ENCODE measurements at places on chromosomes 11 and 22.

GRCh38 chr22:42962295-42963230, 52.4 kb downstream of the PACSIN2 start:
- DNase-seq, result peak; percentile 95

DNA sequence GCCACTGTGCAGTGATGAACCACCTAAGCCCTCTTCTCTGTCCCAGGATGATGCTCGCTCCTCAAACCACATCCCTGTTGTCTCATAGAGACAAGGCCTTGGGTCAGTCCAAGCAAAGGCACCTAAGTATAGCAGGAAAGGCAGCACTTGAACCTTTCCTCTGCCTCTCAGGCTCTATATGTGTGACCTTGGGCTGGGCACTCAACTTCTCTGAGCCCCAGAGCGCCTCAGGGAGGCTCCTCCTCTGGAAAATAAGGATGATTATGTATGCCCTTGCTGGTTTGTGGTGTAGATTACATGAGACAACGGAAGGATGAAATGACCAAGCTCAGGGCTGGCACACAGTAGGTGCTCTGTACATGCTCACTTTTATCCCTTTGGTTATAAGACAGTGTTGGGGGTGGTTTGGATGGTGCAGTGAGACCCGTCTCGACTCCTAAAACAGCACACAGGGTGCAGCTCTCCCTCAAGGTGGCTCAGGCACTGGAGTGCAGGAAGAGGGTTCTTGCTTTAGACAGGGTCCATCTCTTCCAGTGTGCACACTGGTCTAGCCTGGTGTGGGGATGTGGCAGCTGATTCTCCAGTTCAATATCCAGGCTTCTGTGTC, 40.2 kb upstream of the ACCSL start:
- DNase-seq, result no peak

GRCh38 chr11:131692151-131692550, 321.7 kb downstream of the NTM start:
- DNase-seq, result no peak

- DNase-seq, result no peak
Observed at GRCh38 chr22:32752326-32752725, 49.2 kb upstream of the TIMP3 start.

GRCh38 chr11:78171951-78172350, 16.5 kb downstream of the KCTD21 start:
- DNase-seq, result no peak

- peak; percentile 12 for DNase-seq
Observed at GRCh38 chr11:6864438-6864837, 1.6 kb downstream of the OR10A2 start.

GRCh38 chr22:32722441-32722840, 79.1 kb upstream of the TIMP3 start:
- no peak for DNase-seq

GRCh38 chr11:6321961-6322362, 1.7 kb upstream of the CAVIN3 start:
- no peak for DNase-seq

GRCh38 chr11:120343429-120343828, 7.2 kb downstream of the ARHGEF12 start:
- DNase-seq, result peak; percentile 61

- DNase-seq, result no peak
Observed at GRCh38 chr22:40387746-40388145, 17.4 kb downstream of the SGSM3 start.

DNA sequence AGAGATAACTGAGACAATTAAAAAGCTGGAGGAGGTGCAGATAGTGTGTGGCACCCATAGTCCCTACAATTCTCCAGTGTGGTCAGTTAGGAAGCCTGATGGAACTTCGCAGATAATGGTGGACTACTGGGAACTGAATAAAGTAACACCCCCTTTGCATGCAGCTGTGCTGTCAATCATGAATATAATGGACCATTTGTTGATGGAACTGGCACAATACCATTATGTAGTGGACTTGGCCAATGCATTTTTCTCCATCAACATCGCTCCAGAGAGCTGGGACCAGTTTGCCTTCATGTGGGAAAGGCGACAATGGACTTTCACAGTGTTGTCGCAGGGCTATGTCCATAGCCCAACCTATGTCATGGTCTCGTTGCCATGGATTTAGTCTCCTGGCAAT, 324.2 kb downstream of the TMEM135 start:
- DNase-seq, result no peak

DNA sequence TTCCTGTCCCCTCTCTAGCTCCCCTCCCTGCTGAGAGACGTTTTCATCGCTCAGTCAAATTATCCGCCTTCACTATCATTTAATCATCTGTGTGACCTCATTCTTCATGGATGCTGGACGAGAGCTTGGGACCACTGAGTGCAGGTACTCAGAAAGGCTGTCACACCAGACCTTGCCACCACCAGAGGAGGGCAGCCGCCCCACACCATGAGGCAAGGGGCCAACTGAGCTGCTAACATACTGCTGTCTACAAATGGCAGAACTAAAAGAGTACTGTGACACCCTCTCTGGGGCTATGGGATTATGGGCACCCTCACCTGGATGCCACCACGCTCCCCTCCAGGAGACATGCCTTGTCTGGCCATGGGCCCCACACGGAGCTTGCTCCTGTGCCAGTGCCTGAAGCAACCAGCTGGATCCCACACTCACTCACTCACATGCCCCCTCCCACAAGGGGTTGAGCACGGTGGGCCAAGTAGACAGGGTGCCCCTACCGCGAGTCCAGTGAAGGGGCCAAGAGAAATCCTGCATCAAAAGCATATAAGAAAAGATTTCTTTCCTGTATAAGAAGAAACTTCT, 670.0 kb upstream of the CCDC90B start:
- DNase-seq, result no peak

DNA sequence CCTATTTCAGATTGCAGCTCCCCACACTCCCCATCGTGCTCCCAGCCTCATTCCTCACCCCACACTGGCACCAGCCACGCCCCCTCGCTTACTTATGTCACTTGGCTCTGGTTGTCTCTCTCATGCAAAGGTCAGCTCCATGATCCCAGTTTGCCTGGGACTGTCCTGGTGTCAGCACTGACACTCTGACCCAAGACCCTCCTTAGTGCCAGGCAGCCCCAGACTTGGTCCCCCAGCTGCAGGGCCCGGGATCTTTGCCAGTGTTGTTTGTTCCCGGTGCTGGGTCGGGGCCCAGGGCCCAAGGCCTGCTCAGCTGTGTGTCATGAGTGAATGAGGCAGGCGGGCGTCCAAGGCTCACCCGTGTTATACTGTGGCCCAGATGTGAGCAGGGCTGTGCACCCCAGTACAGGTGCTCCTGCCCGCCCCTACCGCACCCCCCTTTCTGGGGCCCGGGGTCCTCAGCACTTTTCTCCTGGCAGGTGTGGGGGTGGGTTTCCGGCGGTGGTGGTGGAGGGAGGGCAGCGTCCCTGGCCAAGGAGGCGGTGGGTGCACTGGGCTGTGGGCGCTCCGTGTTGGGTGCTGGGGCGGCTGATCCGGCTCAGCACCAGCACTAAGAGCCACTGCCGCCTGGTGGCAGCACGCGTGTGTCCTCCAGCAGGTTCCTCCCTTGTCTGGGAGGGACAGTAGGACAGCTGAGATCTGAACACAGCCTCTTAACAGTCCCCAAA, 19.5 kb downstream of the IL17REL start:
- peak; percentile 41 for DNase-seq

All from OCI-M1 (cell line).